MCF 10A (cell line): ENCODE measurements at places on chromosomes 2 and 18.

DNA sequence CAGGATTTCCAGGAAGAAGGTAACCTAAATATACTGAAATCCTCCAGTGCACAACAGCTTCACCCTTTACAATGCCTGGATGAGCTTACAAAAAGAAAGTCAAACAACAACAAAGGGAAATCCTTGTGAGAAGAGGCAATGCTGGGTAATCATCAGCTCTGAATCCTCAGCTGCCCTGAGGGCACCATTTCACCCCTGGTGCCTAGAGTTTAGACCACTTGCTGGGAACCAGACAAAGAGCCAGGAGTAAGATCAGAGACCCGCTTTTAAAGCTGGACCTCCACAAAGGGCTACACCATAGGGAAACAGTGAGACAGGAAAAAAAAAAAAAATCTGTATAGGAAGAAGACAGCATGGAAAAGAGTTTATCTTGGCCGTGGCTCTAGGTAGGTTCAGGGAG is 97.0 kb downstream of the FOXI3 start:
- DNase-seq = no peak

- no peak for DNase-seq
These were observed 319.2 kb downstream of the NBAS start for GRCh38 chr2:15241929-15242328.

- DNase-seq = peak; percentile 66
These were observed 335.2 kb upstream of the LRATD1 start for GRCh38 chr2:14297340-14297739.

- DNase-seq = no peak
These were observed 160.4 kb downstream of the ASB1 start for GRCh38 chr2:238586931-238587775.

DNA sequence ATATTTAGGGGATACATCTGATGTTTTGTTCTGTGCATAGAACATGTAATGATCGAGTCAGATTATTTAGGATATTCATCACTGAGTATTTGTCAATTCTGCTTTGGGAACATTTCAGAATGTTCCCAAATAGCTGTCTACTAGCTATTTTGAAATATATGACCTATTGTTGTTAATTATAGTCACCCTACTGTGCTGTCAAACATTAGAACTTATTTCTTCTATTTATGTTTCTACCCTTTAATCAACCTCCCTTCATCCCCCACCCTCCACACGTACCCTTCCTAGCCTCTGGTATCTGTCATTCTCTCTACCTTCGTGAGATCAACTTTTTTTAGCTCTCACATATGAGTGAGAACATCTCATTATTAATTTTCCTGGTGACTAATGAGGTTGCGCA is 40.9 kb downstream of the ANKRD12 start:
- no peak for DNase-seq
